H4 (cell line): ENCODE measurements at places on chromosomes 13 and 19. TPM values are rescaled to one million over a fixed set of nuclear protein-coding genes. Genes with fewer than 3 reads are reported as not detected.

The SOX1 gene
- total RNA-seq = not detected in 2 replicates

The SLC15A1 gene
- total RNA-seq = not detected in 2 replicates

The EFNA2 gene
- total RNA-seq = 1.0 and 3.3 TPM in 2 replicates

The RASAL3 gene
- total RNA-seq = not detected in 2 replicates

The GEMIN7 gene
- total RNA-seq = 23.5 and 27.5 TPM in 2 replicates

The ADGRE3 gene
- not detected in 2 replicates for total RNA-seq

The CD79A gene
- total RNA-seq = not detected in 2 replicates

The ZNF100 gene
- 4.0 and 5.1 TPM in 2 replicates for total RNA-seq

The CATSPERD gene
- not detected in 2 replicates for total RNA-seq

The OR7G1 gene
- total RNA-seq = not detected in 2 replicates

The SLC1A6 gene
- total RNA-seq = 0.06 TPM in 1 of 2 replicates, not detected in the other

The DHDH gene
- 0.27 TPM in 1 of 2 replicates, not detected in the other for total RNA-seq

The ZNF296 gene
- total RNA-seq = not detected in 2 replicates
